SK-MEL-5 (cell line): ENCODE measurements at places on chromosomes 2 and 18. TPM values are rescaled to one million over a fixed set of nuclear protein-coding genes. Genes with fewer than 3 reads are reported as not detected.

DNA sequence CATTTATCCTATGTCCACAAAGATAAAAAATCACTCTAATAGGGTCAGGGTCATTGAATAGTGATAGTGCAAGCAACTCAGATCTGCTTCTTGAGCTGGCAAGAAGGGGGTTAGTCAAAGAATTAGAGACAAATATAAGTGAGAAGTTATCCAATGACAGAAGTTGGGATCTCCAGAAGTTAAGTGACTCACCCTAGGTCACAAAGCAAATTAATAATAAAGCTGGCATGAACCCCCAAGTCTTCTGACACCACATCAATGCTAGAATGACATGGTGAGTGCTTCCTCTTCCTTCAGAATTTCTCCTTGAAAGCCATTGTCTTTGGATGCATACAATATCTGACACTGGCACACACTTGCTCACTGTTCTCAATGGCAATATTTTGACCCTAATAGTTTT lies 343.5 kb downstream of the RIT2 start:
- DNase-seq = no peak

DNA sequence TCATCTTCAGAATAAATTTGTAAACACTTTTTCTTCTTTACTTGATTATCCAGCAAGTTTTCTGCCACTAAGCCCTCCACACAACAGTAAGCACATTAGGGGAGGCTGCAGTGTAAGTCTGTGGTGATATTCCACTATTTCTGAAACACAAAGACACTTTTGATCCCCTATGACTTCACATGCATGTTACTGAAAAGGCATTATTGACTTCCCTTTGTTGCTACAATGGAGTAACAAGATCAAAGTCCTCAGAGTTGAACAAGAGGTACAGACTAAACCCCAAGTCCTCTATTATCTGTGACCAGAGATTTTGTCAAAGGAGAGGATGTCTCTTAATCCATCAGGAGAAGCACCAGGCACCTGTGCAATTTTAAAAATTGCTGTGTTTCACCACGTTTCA lies 157.9 kb downstream of the CD226 start:
- DNase-seq = peak; percentile 78

The GEN1 gene
- 16.1 and 21.4 TPM in 2 replicates for total RNA-seq

The ALK gene
- 3.7 and 4.8 TPM in 2 replicates for total RNA-seq

The ZCCHC2 gene
- total RNA-seq = 8.4 and 12.7 TPM in 2 replicates

The BOD1L2 gene
- total RNA-seq = not detected in 2 replicates
